ENCODE measurements at places on chromosomes 2 and 18. TPM values are rescaled to one million over a fixed set of nuclear protein-coding genes. Genes with fewer than 3 reads are reported as not detected.

- no peak for ATAC-seq
Observed at GRCh38 chr2:207038299-207038698, 99.0 kb downstream of the CPO start.

DNA sequence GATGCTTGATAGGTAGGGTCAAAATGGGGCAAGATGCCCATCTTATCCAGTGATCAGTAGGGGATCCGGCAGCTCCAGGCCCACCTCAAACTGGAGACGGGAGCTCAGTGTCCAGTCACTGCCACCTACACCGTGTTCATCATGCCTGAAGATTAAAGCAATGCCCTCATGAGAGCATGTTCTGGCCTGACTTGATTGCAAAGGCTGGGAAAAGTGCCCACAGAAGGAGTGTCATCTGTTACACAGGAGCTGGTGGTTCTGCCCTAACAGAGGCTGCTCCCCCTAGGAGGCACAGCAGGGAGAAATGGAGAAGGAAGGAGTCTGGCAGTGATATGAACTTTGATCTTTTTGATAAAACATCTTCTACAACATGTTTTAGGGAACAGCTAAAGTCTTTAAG lies 92.3 kb downstream of the CCBE1 start:
- no peak for ATAC-seq

DNA sequence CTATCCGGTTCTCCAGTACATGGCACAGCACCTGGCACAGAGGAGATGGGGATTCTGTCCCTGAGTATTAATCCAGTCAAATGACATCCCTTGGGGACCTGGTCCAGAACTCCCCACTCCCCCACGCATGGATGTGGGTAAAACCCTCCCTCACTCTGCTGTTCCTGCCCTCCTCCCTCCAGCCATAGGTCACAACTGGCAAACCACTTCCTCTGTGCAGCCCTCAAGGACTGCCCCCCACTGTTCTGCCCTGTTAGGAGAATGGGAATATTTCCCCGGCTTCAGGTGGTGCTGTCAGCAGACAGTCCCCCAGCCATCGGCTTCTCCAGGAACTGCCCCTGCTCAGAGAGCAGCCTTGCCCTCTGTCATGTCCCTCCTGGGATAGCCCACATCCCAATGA lies 1.5 kb upstream of the TFCP2L1 start:
- ATAC-seq = no peak

The SUCLG1 gene
- 80.0 TPM for total RNA-seq

- no peak for ATAC-seq
Observed at GRCh38 chr2:226693521-226693920, 106.1 kb downstream of the IRS1 start.

- ATAC-seq = no peak
Observed at GRCh38 chr2:33581872-33582271, 17.2 kb downstream of the FAM98A start.

- peak; percentile 97 for ATAC-seq
Observed at GRCh38 chr2:27754138-27754588, 17.4 kb upstream of the MRPL33 start.

GRCh38 chr18:61322265-61322873 lies 10.9 kb upstream of the CDH20 start:
- ATAC-seq = peak; percentile 56

The IL1R2 gene
- total RNA-seq = 97.6 TPM

- ATAC-seq = peak; percentile 90
Observed at GRCh38 chr18:23209031-23209430, 73.7 kb downstream of the CABLES1 start.

- ATAC-seq = peak; percentile 89
Observed at GRCh38 chr2:234032279-234032856, 18.1 kb upstream of the SPP2 start.

DNA sequence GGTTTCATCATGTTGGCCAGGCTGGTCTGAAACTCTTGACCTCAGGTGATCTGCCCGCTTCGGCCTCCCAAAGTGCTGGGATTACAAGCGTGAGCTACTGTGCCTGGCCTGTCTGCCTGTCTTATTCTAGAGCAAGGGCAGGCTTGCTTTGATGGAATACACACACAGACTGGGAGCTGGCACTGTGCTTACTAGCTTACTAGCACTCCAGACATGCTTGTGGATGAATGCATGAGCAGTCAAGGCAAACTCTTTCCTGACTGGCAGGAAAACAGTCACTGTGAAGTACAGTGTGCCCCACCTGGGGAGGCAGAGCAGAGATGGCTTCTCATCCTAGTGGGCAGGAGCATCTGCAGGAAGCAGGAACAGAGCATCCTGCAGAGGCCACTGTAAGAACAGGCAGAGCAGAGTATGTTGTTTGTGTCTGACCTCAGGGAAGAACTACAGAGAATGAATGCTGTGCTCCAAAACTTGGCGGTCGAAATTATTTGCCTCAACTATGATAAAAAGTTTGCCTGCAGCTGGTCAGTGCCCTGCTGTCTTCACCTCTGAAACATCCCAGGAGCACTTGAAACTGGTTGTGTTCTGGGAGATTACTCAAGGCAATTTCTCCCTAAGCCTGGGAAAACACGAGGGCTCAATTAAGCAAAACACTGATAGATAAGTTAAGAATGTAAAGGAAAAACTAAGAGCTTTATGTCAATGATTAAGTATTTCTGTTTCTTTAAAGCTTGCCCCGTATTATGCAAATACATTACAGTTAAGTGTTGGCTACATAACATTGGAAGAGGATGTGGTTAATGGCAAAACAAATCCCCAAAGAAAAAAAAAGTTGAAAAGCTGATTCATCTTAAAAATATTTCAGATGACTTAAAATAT lies 102.4 kb downstream of the VAPA start:
- ATAC-seq = no peak

The ANKRD44 gene
- 154 TPM for total RNA-seq

The NEU2 gene
- not detected for total RNA-seq

DNA sequence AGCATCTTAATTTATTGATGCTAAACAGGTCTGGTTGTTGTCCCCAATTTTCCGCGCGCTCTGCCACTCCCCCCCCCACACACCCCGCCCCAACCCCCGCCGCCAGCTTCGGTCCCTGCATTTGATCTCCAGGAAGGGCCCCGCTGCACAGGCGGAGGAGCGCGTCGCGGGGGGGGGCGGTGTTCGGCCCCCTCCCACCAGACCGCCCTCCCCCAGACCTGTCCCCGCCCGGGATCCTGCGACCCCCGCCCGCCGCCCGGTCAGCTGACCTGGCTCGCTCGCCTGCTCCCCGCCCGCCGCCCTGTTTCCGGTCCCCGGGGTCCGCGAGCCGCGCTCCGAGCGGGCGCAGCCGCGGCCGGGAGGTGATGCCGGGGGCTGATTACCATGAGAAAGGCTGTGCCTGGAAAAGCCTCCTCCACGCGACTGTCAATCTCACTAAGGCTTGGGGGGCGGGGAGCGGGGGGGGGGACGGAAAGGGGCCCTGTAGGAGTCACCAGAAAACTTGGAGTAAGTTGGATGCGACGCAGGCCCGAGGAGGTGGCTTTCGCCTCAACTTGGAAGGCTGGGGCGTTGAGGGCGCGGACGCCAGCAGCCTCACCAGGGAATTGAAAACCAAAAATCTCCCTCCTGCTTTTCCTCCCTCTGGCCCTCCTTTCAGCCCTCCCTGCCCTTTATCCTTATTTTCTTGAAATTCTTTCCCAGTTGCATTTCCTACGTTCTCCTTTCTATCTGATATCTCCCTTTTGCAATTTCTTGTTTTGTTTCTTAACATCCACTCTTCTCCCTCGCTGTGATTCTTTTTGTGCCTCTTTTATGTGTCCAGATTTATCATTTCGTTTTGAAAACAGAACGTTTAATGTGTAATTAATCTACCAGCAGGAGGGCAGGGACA lies 4.4 kb upstream of the ZEB2 start:
- ATAC-seq = peak; percentile 55

DNA sequence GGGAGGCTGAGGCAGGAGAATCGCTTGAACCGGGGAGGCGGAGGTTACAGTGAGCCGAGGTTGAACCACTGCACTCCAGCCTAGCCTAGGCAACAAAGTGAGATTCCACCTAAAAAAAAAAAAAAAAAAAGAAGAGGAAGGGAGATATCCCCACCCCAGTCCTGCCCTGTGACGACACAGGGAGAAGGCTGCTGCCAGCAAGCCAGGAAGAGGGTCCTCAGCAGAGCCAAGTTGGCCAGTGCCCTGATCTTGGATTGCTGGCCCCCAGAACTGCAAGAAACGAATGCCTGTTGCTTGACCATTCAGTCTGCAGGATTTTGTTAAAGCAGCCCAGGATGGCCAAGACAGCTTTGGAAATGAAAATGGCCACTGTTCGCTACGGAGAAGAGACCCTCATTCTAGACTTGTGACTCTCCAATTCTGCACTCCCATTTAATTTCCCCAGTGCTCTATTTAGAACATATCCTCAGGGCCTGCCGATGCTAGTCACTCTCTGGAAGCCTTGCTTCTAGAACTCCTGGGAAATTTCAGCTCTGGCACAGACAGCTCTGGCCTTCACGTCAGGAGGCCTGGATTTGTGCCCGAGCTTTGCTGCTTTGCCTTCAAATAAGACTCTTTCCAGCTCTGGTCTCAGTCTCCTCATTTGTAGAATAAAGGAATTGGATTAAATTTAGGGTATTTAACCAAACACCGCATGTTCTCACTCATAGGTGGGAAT lies 15.7 kb upstream of the AMMECR1L start:
- no peak for ATAC-seq

The GREB1 gene
- 1.0 TPM for total RNA-seq

The GRB14 gene
- not detected for total RNA-seq

The PLA2R1 gene
- not detected for total RNA-seq

DNA sequence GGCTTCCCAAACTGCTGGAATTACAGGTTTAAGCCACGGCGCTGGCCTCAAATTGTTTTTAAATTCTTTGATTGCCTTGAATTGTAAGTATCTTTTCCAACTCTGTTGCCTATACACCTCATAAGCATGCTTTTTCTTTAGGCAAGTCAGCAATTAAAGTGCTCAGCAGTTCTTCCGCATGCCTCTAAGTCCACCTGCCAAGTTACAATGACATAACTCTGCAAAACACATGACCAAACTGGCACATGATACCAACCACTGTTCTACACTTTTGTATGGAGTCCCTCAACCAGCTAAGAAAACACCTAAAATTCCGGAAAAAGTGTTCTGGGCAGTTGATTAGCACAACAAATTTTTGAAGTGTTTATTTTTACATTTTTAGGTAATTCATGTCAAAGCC lies 5.1 kb downstream of the TXNL4A start:
- no peak for ATAC-seq

DNA sequence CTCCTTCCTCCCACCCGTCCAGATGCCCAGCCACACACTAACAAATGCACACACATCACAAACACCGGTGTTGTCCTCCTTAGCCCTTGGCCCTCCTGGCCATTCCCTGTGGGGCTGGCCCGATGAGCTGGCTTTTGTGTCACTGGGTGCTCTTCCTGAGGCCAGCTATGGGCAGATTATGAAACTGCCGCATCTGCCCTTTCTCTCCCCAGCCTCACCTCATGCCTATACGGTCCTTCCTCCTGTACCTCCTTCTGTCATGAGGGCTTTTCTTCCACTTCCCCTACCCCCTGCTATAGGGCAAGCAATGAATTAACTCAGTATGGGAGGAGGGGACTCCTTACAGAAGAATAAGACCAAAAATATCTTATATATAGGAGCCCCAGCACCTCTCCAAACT lies 10.3 kb upstream of the INO80C start:
- ATAC-seq = no peak

DNA sequence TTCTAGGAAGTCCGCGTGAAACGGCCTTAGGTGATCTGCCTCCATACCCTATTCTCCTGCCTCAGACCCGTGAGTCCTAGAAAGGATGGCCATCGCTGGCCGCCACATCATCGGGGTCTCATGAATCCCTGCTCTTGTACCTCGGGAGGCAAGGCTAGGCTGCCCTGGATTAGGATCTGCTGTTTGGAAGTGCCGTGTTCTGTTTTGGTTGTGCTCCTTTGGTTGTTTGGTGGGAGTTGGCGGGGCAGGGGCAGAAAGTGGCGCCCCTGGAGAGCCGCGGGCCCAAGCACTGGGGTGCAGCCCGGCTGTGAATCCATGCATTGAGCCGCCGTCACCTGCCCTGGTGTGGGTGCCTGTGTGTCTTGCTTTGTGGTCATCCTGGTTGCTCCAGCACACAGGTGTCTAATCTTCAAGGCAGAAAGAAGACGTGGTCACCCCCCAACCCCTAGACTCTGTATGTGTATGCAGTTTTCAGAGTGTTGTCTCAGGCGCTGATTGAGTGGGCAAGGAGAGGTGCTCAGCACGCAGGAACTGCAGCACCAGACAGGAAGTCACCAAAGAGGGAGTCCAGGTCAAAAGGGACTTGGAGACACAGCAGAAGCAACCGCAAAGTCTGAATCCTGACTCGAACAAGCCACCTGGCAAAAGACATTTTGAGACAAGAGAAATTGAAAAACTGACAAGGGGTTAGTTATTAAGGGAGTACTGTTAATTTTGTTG lies 80.0 kb upstream of the LDLRAD4 start:
- peak; percentile 1 for ATAC-seq

The PASK gene
- 73.6 TPM for total RNA-seq

DNA sequence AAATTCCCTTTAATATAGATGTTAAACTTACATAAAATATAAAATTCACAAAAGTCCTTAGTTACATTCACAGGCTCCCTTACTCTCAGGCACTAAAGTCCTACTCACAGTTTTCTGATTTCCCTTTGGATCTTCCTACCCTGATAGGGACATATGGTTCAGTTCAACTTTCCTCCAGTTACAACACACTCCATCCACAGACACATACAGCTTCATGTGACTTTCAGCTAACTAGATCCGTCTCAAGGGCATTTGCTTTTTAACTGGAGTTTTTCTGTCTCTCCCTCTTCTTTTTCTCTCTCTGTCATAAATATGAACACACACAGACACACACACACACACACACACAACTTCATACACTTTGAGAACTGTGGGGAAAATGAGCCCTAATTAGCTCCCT lies 419.2 kb downstream of the LRP1B start:
- no peak for ATAC-seq

GRCh38 chr2:194822097-194822496 lies 834.9 kb upstream of the SLC39A10 start:
- ATAC-seq = no peak

The DNAJC5G gene
- not detected for total RNA-seq

- peak; percentile 37 for ATAC-seq
Observed at GRCh38 chr2:162890690-162891311, 52.2 kb upstream of the KCNH7 start.

GRCh38 chr2:188382107-188382506 lies 90.4 kb downstream of the GULP1 start:
- ATAC-seq = no peak

The IGFBP2 gene
- not detected for total RNA-seq

- no peak for ATAC-seq
Observed at GRCh38 chr2:149330127-149331022, at the start of gene LYPD6. LYPD6 (plus strand) TSS chr2:149330587; CDS start chr2:149437709, 107,122 bp downstream.

The RAB31 gene
- 0.69 TPM for total RNA-seq

- no peak for ATAC-seq
Observed at GRCh38 chr2:42523341-42523740, 29.6 kb upstream of the KCNG3 start.

DNA sequence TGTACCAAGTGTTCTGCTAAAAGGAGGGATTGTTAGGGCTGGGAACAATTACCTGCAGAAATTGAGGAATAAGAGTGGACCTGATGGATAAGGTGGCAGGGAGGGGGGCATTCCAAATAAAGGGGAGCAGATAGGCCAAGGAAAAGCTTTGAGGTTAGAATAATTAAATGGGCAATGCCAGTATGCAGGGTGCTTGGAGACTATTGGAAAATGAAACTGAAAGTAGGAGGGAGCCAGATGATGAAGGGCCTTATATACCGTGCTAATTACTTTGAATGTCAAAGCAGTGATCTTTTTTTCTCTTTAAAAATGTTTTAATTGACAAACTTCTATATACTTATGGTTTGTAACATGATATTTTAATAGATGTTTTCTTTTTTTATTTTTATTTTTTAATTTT lies 42.9 kb downstream of the MMADHC start:
- ATAC-seq = peak; percentile 54

The GALNT14 gene
- total RNA-seq = 0.52 TPM

- peak; percentile 62 for ATAC-seq
Observed at GRCh38 chr2:84865181-84865783, 15.6 kb downstream of the TRABD2A start.

The MYCN gene
- total RNA-seq = not detected
